Globus pallidus (tissue), 1 donor: ENCODE measurements at places on chromosomes 12 and 14.

- DNase-seq, result no peak
Measured at GRCh38 chr12:125473501-125473900, 408.3 kb downstream of the AACS start.

DNA sequence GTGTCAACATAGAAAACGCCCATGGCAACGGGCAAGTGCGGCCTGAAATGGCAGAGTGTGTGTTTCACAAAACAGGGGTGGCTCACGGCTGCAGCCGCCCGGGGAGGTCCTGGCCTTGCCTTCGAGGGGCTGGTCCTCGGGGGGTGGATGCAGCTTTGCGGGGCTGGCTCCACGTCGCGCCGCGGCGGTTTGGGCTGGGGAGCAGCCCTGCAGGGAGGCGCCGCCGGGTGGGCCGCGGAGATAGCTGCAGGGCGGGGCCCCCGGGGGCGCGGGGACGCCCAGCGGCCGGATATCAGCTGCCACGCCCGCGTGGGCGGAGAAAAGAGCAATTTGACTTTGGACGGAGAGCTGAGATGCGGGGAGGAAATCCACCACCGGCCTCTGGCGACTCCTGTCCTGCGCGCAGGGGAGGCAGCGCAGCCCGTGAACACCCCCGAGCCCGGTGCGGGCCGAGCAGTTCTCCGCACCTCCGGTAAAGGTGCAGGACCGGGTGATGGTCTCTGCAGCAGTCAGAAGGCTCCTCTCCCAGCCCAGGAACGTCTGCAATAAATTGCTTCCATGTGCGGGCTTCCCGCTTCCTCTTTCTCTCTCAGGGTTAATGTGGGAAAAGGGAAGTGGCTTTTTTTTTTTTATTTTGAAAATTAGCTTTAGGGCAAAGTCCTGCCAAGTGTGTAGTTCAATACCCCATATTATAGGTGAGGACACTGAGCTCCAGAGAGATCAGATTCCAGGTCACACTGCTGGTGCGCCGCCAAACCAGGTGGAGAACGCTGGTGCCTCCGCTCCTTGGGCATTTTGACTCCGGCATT, 110.5 kb downstream of the ARF6 start:
- DNase-seq, result peak; percentile 16

DNA sequence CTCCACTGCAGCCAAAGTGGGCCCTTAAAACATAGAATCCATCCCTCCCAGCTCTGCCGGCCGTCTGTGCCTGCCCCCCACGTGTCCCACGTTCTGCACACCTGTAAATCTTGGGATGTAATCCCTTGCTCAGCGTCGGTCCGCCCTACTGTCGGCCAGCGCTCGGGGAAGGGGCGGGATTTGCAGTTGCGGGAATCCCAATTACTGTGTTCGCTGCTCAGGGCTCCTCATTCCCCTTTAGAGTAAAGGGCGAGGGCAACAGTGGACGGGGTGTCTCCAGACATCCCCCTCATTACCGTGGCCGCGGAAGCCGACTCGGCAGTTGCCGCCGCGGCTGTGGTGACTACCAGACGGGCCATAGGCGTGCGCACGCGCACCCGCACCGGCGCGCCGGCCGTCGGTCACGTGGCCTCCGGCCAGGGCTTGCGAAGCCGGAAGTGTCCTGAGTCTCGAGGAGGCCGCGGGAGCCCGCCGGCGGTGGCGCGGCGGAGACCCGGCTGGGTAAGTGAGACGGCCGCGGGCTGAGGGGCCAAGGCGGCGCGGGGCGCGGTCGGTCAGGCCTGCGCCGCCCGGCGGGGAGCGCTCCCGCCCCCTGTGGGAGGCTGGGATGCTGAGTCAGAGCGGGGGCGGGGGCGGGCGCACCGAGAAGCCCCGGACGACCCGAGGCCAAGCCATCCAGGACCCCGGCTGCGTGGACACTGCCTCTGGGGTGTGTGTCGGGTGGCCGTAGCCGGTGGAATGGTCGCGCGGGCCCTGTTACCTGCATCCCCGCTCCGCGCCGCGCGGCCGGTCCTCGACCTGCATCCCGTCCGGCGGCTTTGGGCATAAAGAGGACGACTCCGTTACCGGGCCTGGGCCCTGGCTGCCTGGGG, at the start of gene TBK1:
Gene TBK1, plus strand, starts transcription at position 434 of the 872 bp plus-strand sequence. CDS start 3,751 bp downstream, outside the sequence.
- peak; percentile 84 for DNase-seq

- no peak for DNase-seq
Measured at GRCh38 chr14:105153331-105153731, 15.2 kb downstream of the JAG2 start.

DNA sequence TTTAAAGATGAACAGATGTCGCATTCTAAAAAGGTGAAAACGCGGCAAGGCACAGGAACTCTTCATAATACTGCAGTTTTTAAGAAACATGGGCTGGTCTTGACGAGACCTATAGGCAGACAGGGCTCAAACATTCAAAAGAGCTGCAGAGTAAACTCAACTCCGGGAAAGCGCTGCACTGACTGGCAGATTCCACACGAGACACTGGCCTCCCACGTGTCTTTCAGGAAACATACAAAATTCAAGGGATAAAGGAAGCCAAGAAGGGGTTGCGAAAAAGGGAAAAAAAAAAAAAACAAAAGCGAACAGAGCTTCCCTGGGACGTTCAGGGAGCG, 614 bp upstream of the ARF6 start:
- peak; percentile 75 for DNase-seq

GRCh38 chr12:57066245-57066644, 12.3 kb downstream of the NEMP1 start:
- DNase-seq, result no peak

DNA sequence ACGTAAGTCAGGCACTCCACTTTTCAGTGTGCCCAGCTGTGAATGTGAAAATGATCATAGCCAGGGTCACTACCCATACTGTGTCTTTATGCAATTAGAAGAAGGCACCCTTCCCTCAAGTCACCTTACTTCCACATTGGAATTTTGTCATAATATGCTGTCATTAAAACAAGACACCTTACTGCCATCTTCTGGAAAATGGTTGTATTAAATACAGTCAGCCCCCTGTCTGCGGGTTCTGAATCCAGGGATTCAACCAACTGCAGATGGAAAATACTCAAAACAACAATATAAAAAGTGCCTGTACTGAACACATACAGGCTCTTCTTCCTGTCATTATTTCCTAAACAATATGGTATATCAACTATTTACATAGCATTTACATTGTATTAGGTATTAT, 70.2 kb upstream of the TBX5 start:
- DNase-seq, result peak; percentile 11

GRCh38 chr14:77151918-77152588, 10.5 kb upstream of the ZDHHC22 start:
- peak; percentile 14 for DNase-seq

GRCh38 chr14:36316131-36316530, 4.3 kb downstream of the MBIP start:
- no peak for DNase-seq

DNA sequence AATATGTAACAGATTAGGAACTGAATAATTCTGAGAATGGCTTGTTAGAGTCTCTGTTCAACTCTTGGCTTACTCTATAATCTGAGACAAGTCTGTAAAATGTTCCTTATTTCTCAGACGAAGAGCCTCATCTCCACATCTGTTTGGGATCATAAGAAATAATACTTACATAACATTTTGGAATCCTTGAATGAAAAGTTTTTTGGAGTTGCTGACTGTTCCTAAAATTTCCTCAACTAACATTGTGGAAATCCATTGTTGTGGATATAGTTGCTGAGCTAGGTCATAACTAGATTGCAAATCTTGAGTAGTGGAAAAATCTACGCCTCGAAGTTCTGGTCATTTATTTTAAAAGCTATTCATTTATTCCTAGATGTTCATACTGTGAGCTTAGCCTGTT, 402.9 kb downstream of the ZFP36L1 start:
- no peak for DNase-seq

- no peak for DNase-seq
Measured at GRCh38 chr14:38512236-38512635, 256.3 kb upstream of the CLEC14A start.

- DNase-seq, result no peak
Measured at GRCh38 chr12:59066445-59066844, 146.1 kb upstream of the LRIG3 start.

GRCh38 chr12:67539946-67540345, 108.6 kb upstream of the DYRK2 start:
- DNase-seq, result no peak

DNA sequence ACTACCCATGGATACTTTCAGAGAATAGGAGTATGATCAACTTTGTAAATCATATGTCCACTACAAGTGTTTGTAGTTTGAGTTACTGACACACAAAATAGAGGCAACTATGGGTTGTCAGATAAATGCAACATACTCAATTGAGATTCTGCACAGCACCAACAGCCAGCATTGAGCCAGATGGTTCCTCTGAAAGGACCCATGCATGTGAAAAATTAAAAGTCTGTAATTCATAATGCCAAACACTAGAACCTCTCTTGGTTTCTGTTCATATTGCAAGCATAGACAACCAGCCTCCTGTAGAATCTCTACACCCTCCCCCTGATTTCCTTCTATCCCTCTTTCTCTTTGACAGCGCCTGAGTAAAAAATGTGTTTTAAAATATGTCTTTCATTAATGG, 831.0 kb downstream of the C12orf50 start:
- DNase-seq, result no peak

GRCh38 chr14:100432652-100433427, 109.7 kb downstream of the SLC25A47 start:
- no peak for DNase-seq

DNA sequence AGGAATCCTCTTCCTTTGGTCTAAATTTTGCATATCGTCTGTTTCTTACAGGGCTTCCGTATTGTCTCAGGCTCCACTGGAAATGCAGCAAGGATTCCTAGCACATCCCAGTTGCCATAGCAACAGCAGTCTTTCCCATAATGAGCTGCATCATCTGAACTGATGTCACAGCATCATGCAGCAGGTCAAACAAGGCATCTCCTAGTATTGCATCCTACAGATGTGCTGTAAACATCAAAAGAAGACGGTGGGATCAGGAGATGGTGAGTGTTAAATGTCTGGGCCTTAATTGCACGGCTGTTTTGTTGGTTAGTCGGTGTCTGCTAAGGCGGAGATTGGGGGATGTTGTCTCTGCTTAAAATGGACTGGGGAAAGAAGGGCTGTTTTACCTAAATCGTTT, at the start of gene AKAP6:
Gene AKAP6, plus strand, starts transcription at position 153 of the 400 bp plus-strand sequence. CDS start 104,196 bp downstream, outside the sequence.
- peak; percentile 94 for DNase-seq
